CD8-positive, alpha-beta T cell (primary cell): ENCODE measurements at places on chromosomes 7 and 10.
A peak's percentile ranks its signal among the peaks of the same experiment; 100 is the strongest.

DNA sequence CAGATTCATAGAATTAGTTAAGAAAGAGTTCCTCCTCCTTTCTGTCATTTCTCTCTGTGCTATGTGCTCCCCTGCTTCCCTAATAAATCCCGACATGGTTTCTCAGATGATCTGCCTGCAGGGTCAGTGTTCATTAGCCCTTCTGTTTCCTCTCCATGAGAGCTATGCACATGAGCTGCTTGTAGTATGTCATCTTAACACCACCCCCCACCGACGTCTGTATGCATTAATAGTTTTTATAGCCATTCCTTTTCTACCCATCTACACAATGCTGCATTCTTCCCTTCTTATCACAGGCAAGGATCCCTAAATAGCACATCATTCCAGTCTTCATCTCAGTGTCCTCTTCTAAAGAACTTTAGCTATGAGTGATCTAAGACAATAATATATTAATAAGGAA, 809.1 kb downstream of the ANKRD7 start:
- DNase-seq = no peak

DNA sequence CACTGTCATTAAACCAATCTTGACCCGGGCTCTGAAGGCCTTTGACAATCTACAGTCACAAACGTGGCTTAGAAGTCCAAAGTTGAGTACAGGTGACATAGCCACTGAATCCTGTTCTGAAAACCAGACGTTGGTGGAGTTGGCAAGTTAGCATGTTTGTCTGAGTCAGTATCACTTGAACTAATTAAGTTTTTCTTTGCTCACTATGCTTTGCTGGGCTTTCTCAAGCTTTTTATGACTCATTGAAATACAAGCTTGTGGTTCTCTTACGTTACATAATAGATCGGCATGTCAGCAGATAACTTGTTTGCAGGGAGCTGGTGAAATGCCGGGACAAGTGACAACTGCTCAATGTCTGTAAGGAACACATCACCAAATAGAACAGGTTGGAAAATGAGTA, 53.8 kb downstream of the ARL5B start:
- DNase-seq = no peak

DNA sequence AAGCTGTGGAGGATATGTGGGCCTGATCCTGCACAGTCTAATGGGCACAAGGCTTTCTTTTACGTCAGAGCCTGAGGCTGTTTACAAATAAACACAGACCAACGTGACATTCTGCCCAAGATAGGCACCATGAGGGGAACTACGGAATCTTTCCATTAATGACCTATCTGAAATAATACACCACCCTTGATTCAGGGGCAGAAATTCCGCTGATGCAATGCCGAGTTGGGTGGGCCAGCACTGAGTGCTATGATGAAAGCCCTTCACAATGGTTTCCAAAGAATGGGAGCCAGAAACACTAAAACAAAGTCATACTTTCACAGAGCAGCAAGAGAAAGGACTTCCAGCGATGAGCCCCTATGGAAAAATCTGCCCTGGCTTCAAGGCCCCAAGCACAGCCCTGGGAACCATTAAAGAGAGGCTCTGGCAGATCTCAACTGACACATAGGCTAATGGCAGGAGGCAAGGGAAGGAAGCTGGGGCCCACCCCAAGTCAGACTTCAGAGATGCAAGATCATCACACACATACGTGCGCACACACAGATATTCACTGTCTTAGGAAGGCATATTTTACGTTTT, 72.2 kb upstream of the DLX6 start:
- DNase-seq = no peak

DNA sequence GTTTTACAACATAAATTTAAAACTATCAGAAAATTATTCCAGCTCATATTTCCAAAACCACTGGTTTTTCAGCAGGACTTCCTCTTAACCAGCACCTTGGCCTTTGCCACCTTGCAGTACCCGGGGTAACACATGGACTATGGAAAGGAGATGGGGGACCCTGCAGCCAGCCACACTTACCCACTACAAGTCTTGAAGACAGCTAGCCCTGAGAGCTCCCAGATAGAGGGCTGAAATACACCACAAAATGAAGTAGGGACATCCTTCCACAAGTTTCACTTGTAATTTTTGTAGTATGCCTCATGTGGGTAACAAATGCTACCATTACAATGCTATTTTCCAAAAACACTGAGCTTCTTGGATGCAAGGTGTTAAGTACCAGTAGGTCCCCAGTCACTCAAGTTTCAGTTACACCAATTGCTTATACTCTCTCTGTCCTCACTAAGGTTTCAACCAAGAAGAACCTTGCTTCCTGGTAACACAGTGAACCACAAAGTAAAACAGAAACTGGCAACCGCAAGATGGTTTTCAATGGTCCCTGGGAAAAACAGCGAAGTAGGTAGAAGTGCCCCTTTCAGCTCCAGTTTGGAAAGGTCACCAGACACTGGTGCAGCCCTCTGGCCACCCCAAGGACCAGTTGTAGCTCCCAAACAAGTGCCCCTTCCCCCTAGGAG, 110.9 kb downstream of the SGMS1 start:
- peak; percentile 58 for DNase-seq

- no peak for DNase-seq
These were observed 143.2 kb upstream of the PRSS1 start for GRCh38 chr7:142606081-142606480.

DNA sequence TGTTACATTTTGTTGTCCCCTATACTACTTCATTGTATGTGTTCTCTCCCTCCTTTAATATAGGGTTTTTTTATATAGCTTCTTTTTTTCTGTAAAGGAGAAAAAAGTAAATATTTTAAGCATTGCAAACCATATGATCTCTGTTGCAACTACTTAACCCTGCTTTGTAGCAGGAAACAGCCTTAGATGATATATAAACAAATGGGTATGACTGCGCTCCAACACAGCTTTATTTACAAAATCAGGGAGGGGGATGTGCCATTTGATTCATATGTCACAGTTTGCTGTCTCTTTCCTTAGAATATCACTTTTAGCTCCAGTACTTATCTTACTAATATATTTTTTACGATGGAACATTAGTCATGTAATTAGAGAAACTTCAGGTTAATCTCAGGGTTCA, 155.2 kb upstream of the GNAI1 start:
- DNase-seq = no peak

DNA sequence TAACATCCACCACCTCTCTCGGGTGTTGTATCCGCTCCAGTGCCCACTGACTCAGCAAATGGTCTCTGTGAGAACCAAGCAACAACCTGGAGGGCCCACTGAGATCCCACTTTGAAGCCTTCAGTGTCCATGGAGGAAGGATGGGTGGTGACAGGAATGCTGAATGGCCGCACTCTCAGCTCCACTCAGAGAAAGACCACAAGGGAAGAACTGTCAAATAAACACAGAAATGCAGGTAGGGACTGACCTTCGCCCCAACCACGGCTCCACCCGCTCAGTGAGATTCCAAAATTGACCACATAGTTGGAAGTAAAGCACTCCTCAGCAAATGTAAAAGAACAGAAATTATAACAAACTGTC, 65.8 kb downstream of the VIPR2 start:
- no peak for DNase-seq

GRCh38 chr10:118729641-118730258, 25.0 kb downstream of the CACUL1 start:
- DNase-seq = no peak

GRCh38 chr7:28400838-28401360, 11.4 kb upstream of the CREB5 start:
- DNase-seq = no peak
